ENCODE measurements at places on chromosomes 1 and 21. TPM values are rescaled to one million over a fixed set of nuclear protein-coding genes. Genes with fewer than 3 reads are reported as not detected.

DNA sequence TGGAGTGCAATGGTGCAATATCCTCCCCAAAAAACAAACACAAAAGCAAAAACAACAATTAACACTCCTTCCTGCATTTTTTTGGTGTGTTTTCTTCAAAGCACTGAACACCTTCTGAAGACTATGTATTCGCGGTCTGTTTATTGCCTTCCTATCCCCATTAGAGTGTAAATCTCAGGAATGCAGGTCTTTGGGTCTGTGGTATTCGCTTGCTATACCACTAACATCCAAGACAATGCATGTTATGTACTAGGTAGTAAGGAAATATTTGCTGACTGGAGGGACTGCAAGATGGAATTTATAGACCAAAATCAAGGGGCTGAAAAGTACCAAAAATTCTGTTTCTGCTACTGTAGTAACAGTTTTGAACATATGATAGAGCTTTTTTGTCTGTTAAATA lies 299.4 kb downstream of the RYR2 start:
- no peak for ATAC-seq

DNA sequence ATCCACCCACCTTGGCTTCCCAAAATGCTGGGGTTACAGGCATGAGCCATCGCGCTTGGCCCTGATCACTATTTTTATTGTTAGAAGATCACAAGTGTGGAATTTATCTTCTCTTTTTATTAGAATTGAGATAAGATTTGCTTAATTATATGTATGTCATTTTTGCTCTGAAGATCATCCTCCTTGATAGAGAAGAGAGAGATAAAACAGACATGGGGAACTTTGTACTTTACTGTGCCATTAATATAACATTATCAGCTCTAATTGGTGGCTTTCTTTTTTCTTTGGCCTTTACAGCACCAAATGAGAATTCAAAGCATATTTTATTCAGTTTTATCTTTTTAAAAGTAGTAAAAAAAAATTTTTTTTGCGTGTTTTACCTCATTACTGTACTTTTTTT lies 46.8 kb downstream of the SCP2 start:
- no peak for ATAC-seq

DNA sequence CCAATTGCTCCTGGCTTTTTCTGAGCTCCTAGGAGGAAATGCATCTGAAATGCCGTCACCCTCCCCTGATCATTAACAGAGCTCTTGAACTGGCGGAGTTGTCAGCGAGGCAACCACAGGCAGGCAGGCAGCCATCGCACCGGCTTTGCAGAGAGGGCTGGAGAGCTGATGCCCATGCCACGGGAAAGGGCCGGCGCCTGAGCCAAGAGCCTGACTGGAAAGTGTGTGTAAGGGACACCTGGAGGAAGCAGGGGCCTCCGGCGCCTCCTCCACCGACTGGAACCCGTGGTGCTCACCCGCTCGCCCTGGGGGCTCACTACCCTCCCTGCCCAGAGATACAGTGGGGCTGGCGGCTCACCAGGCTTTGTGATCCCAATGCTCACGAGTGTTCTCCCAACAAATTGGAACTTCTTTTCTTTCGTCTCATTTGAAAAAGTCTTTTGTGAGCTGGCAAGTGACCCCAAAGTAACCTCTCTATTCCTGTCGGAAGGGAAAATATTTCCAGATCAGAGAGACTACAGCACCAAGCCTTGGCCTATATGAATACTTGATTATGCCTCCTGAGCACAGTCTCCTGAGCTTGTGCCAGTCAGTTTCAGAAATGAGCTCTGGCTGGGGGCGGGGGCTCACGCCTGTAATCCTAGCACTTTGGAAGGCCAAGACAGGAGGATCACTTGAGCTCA lies 97.7 kb upstream of the SLC25A33 start:
- ATAC-seq: peak; percentile 64

DNA sequence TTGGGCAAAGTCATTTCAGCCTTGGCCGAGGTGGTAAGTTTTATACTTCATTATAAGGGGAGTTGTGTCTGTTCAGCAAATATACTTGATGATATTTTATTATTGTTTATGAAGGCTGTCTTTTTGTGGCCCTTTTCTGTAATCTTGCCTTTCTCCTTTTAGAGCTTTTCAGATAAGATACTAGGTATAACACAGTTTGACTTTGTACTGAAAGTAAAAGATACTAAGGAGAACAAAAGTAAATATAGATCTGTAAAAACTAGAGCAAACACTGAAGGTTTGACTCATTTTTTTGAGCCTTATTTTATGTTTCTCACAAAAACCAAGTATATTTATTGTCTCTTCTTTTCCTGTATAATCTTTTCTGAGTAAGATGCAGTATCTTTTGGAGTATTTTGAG lies 61.9 kb downstream of the KIF1B start:
- no peak for ATAC-seq

- no peak for ATAC-seq
These were observed 26.2 kb upstream of the SNX27 start for GRCh38 chr1:151585622-151586021.

DNA sequence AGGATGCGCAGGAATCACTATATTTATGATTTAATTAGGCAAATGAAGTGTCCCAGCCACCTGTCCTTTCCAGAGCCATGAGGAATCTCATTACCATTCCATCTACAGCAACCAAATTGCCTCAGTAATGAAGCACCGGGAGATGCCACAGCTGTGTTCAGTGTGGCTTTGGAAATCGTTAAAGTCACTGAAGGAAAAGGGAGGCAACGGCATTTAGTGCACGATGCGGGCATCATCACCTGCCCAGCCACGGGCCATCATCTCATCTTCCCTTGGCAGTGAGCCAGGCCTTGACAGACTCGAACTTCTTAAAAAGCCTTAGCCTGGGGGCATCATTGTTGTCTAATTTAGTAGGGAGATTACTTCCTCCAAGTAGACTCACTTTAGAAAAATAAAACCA lies 67.8 kb downstream of the CNIH3 start:
- ATAC-seq: no peak

GRCh38 chr1:203447151-203447550 lies 28.5 kb upstream of the PRELP start:
- no peak for ATAC-seq

- ATAC-seq: no peak
These were observed 497 bp downstream of the FCRLB start for GRCh38 chr1:161721738-161722343.

DNA sequence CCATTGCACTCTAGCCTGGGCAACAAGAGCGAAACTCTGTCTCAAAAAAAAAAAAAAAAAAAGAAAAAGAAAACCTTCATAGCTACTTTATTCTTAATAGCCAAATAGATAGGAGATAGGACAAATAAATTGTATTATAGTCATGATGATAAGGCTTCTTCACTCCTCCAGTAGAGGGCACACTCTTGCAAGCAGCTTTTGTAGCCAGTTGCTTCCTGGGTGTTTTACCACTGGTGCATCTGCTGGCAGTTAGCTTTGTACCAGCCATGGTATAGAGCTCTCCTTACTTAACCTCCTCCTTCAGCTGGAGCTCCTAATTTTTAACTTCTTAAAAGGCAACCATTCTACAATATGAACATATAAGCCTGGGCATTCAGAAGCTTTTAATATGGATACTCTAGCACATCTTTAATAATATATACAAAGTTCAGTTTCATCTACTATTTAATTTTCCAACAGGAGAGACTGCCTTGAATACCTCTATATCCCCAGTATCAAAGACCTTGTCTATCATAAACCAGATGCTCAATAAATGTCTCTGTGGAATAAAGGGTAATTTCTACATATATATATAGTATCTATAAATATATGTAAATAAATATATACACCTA lies 35.8 kb downstream of the EVI5 start:
- no peak for ATAC-seq

DNA sequence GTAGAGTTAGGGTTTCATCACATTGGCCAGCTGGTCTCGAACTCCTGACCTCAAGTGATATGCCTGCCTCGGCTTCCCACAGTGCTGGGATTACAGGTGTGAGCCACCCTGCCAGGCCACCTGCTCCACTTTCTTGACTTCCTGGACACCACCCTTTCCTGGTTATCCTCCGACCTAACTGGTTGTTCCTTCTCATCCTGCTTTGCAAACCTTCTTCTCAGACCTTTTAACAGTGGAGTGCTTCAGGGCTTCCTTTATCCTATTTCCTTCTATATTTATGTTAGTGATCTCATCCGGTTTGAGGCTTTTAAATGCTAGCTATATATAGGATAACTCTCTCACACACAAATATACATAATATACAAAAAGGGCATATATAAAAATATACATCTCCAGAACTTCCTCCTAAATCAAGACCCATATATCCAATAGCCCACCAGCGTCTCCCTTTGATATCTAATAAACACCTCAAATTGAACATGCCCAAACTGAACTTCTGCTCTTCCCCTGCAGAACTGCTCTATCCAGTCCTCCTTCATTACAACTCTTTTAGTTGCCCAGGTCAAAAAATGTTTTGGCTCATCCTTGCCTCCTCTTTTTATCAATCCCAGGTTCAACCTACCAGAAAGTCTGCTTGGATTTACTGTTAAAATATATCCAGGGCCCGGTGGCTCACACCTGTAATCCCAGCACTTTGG lies 19.5 kb upstream of the UQCRHL start:
- ATAC-seq: no peak

- ATAC-seq: peak; percentile 88
These were observed 6.0 kb downstream of the CADM3 start for GRCh38 chr1:159177272-159177907.

GRCh38 chr1:14373081-14373758 lies 225.3 kb upstream of the KAZN start:
- peak; percentile 73 for ATAC-seq

DNA sequence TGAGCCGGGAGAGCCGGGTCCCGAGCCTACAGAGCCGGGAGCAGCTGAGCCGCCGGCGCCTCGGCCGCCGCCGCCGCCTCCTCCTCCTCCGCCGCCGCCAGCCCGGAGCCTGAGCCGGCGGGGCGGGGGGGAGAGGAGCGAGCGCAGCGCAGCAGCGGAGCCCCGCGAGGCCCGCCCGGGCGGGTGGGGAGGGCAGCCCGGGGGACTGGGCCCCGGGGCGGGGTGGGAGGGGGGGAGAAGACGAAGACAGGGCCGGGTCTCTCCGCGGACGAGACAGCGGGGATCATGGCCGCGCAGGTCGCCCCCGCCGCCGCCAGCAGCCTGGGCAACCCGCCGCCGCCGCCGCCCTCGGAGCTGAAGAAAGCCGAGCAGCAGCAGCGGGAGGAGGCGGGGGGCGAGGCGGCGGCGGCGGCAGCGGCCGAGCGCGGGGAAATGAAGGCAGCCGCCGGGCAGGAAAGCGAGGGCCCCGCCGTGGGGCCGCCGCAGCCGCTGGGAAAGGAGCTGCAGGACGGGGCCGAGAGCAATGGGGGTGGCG lies 371 bp downstream of the ARID1A start:
- ATAC-seq: no peak

DNA sequence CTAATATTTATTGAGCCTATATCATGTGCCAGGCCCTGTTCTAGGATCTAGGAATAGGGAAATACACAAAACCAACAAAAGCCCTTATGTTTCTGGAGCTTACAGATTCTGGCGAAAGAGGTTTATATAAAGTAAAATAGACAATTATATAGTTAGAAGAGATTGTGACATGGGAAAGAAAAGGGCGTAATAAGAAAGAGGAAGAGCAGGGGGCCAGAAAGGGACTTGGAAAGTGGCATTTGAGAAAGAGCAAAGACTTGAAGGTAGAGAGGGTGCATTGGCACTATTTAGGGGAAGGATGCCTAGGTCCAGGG lies 322.5 kb upstream of the FAM78B start:
- ATAC-seq: no peak

- ATAC-seq: peak; percentile 88
These were observed at the start of gene PEF1 for GRCh38 chr1:31644560-31645273. Gene PEF1, minus strand, starts transcription at chr1:31644876. Its CDS starts 12 bp downstream, at chr1:31644864.

DNA sequence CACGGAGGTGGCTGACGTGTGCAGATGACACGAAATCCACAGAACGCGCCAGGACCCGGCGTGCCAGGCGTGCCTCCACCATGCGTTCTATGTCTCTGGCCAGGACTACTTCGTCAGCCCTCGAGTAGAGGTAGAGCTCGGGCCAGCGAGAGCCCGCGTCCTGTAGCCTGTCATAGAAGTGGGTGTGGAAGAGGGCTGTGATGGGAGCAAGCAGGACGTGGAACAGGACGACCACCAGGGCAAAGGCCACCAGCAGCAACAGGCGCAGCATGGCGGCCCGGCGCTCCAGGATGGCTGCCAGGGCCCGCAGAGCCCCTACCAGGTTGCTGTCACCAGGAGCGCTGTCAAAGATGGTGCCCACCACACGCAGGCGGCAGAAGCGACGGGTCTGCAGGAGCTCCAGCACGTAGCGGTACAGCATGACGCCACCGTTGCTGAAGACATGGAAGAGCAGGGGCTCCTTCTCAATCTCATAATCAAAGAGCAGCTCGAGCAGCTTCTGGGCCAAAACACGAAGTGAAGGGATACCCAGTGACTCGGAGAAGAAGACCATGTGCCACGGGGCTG lies 19.6 kb downstream of the TMEM53 start:
- ATAC-seq: no peak

DNA sequence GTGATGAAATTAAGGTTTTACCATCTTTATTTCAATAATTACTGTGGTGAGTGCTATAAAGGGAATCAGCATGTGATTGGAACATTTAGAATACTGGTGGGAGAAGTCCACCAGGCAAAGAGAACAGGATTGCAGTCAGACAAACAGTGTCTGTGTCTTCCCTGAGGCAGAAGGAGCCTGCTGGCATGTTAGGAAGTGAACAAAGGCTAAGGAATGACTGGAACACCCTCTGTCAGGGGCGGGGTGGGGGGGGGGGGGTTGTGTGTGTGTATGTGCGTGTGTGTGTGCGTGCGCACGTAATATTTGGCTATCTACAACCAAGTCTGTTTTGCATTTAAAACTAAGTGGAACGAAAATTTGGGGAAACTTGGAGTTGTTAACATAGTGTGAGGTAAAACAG lies 30.2 kb downstream of the SRRM1 start:
- ATAC-seq: no peak

- no peak for ATAC-seq
These were observed 102.2 kb downstream of the PHTF1 start for GRCh38 chr1:113657126-113657525.

GRCh38 chr21:42413500-42413899 lies 9.8 kb downstream of the UBASH3A start:
- ATAC-seq: no peak

DNA sequence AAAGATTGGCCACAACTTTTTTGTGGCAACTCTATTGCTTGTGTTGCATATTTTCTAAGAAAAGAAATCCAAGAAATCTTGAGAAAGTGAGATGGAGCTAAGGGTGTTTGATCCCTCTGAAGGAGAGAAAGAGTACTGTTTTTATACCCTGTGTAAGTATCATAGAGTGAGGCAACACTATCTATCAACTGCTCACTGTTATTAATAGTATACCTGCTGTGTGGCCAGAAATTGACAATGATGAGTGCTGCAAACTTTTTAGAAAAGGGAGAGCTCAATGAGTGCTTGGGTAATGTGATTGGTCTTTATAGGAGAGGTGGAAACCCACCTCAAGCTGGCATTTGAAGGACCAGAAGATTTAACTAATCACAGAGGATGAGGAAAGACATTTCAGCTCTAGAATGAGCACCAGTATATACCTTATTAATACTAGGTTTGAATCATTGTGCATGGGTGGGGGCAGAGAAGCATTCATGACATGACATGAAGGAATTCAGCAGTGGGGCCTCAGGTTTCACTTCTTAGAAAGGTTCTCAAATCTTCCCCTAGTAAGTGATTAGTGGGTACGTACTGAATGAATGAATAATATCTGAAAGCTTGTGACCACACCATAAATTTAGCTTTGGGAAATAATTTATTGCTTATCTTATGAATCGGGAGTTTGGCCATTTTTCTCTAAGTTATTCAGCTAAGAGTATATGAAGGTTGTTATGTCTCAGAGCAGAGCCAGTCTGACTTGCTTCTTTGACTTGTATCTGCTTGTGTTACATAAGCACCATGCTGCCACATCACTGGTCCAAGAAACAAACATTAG lies 169.2 kb upstream of the SGIP1 start:
- ATAC-seq: no peak

Gene OBSCN
- total RNA-seq: 20.8 TPM

Gene ELOA
- total RNA-seq: 31.2 TPM

Gene TRPM2
- 0.14 TPM for total RNA-seq

Gene ZNF695
- not detected for total RNA-seq
